ENCODE measurements at places on chromosomes 7 and 10. TPM values are rescaled to one million over a fixed set of nuclear protein-coding genes. Genes with fewer than 3 reads are reported as not detected.

The PTPN20 gene
- total RNA-seq: not detected

The STX1A gene
- 3.8 TPM for total RNA-seq

The STOX1 gene
- 1.8 TPM for total RNA-seq

The ATP6V0E2 gene
- 18.4 TPM for total RNA-seq

The NKX2-3 gene
- not detected for total RNA-seq

The GHRHR gene
- not detected for total RNA-seq

The FGFBP3 gene
- total RNA-seq: not detected

The UCMA gene
- total RNA-seq: not detected

The TMEM213 gene
- not detected for total RNA-seq

The TLX1 gene
- not detected for total RNA-seq

The GDF10 gene
- not detected for total RNA-seq

The FIS1 gene
- 96.4 TPM for total RNA-seq

The SPAM1 gene
- not detected for total RNA-seq
